ENCODE measurements at places on chromosomes 5 and 9.

DNA sequence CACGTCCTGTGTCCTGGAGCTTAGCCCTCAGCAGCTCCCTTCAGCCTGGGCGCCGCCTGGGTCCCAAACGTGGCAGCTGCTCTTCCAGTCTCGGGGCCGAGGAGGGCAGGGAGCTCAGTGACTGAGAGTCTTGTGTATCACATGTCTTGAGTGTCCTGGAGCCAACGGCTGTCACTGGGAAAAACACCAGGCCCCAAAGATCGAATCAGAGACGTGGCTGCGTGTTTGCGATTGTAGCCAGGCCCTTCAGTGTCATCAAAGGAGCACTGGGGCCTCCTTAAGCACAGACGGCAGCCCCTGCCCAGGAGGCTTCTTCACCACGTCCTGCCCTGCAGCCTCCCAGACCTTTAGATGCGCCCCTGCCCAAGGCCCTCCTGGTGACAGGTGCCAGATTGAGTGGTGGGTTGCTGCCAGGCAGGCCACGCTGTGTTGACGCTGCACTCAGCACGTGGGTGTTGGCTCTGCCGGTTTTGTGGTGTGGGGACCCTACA is 5.7 kb upstream of the EXOC3 start:
- no peak for DNase-seq

DNA sequence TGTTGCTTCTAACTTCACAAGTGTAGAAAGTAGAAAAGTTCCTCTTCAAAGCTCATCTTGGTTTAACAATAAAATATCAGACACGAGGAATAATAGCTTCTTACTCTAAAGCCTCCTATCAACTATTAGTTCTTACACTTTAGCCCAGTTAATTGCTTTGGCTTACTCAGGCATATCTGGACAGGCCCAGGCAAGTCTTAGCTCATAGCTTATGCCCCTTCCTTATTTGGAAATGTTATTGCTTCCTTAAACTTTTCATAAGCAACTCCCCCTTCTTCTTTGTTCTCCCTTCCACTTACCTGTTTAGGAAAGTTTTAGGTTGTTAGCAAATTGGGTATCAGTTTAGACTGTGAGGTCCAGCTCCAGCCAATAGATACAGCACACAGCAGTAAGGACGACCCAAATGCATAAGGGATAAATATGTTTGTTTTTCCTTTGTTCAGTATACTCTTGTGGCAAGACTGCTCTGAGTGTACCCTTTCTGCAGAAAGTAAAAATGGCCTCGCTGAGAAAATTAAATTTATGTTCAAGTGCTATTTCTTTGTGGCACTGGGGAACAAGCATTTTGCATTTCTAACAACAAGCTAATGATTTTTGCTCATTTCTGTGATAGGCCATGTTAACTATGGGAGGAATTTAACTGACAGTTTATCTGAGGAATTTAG is 162.1 kb downstream of the SMC2 start:
- no peak for DNase-seq

DNA sequence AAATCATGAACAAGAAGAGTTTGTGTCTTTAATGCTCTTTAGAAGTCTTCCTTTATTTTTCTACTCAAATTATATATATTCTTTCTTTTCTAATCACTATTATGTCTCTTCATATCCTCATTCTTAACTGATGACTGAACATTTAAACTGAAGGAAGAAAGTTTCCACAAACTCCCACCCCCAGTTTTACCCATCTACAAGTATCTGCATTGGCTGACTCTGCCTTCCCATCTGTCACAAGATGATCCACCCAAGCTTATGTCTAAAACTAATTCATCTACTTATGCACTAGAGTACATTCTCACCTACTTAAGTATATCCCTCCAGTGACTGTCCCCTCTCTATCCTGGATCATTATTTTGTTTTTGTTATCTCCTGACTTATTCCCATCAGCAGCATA is 344.5 kb downstream of the PRR16 start:
- no peak for DNase-seq

GRCh38 chr9:89555451-89556375 is 49.1 kb upstream of the GADD45G start:
- DNase-seq = no peak

GRCh38 chr5:156850206-156850751 is at the start of gene PPP1R2B:
PPP1R2B (plus strand) TSS chr5:156850295; CDS start chr5:156850563, 268 bp downstream.
- DNase-seq = no peak

DNA sequence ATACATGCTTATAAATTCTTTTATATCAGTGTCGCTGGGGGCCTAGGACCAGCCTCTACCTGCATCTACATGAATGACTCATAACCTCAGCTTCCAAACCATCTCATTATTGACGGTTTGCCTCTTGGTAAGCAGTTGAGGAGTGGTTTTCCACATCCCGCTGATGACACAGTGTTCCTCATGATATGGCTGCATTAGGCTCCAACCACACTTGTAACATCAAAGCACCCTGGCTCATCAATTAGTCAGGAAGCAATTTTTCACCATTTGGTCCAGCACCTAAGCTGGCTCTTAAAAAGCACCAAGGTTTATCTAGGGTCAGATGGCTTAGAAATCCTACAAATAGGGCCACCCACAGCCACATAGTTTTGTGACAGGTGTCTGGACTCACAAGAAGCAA is 402.4 kb downstream of the ARHGEF28 start:
- no peak for DNase-seq

DNA sequence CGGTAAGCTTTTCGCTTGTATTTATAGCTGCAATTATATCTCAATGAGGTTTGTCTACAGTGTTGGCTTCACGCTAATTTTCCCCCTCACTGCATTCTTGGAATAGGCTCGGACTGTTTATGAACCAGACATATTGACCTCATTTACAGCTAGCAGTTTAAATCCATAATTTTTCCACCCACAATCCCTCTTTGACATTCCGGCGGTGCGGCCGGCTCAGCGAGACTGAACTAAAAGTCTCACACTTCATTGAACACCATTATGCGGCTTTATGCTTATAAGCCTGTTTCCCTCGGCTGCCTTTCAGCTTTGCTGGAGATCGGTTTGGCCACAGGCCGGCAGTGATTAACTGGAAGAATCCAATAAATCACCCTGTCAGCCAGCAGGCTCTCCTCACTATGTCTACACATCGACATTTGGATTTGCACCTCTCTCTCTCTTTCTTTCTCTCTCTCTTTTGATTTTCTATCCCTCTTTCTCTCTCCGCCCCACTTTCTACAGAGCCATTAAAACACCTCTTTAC is 315.0 kb upstream of the TLE4 start:
- DNase-seq = no peak

DNA sequence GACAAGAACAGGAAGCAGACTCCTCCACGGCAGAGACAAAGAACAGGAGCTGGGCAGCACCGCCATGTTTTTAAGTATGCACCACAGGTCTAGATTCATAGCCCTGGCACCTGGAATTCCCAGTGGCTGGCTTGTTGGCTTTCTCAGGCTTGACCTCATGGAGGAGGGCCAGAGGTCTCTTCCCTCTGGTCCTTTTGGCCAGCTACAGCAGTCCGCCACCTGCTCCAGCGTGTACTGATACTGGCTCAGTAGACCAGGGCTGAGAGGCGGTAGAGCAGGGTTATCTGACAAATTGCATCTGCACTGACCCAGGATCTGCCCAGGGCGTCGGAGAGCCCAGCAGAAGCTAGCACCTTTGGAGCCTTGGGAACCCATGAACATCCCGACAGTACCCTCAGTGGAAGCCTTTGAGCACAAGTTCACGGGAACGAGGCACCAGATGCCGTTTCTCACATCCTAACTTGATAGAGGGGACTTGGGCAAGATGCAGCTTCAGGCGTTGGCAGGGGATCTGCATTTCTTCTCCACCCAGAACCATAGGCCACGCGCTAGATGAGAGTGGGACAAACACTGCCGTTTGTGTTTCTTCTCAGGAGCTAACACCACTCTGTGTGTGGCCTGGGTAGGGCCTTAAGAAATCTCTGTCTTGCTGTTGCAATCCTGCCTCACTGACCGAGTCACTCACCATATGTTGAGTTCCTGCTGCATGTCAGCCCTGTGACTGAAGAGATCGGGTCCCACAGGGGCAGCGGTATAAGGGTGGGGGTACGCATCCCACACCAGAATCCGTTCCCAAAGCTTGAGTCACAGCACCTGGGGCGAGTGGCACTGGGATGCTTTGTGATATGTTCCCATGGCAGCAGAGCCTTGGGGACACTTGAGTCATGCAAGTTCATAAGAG is 90.3 kb upstream of the OTULINL start:
- peak; percentile 66 for DNase-seq

- no peak for DNase-seq
Observed at GRCh38 chr9:34716711-34717110, 6.8 kb upstream of the CCL21 start.

- no peak for DNase-seq
Observed at GRCh38 chr5:54259981-54260380, 50.4 kb downstream of the ARL15 start.

DNA sequence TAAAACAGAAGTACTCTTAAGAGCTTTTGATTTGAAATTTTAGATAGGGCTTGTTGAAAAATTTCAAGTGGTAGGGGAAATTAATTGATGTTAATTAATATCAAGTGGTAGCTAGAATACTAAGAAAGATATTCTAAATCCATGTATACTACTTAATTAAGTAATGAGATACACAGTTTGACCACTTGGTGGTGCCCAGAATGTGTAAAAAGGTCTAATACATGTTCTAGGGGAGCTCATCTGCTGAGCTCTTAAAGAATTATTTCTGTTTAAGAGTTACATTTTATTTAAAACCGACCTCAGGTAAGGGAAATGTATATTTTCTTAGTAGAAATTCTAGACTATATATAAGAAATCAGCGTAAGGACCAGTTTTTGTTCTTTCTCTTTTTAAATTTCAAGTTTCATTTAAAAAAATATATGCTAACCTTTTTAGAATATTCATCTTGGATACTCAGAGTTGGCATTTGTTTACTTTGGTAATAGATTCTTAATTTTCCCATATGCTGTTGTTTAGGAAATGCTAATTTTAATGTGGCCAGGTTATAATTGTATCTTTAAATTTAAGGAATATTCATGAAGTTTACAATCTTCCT is 61.5 kb downstream of the LNPEP start:
- DNase-seq = peak; percentile 47

GRCh38 chr5:67672636-67673035 is 476.0 kb upstream of the CD180 start:
- no peak for DNase-seq

DNA sequence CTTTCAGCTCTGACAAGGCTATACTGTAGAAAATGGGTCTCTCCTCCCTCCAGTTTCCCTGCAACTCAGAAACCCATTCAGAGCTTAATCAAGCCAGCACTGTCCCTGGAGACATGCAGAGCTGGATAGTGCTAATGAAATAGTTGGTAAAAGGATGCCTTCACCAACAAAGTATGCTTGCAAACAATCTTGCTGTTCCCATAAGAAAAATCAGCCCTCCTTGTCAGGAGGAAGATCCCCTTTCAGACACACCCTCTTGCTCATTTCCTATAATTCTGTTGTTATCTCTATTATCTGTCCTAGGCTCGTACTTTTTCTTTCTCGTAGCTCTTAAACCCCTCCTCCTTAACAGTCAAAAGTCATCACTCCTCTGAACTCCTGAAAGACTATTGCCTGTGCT is 9.9 kb upstream of the OSMR start:
- peak; percentile 65 for DNase-seq

DNA sequence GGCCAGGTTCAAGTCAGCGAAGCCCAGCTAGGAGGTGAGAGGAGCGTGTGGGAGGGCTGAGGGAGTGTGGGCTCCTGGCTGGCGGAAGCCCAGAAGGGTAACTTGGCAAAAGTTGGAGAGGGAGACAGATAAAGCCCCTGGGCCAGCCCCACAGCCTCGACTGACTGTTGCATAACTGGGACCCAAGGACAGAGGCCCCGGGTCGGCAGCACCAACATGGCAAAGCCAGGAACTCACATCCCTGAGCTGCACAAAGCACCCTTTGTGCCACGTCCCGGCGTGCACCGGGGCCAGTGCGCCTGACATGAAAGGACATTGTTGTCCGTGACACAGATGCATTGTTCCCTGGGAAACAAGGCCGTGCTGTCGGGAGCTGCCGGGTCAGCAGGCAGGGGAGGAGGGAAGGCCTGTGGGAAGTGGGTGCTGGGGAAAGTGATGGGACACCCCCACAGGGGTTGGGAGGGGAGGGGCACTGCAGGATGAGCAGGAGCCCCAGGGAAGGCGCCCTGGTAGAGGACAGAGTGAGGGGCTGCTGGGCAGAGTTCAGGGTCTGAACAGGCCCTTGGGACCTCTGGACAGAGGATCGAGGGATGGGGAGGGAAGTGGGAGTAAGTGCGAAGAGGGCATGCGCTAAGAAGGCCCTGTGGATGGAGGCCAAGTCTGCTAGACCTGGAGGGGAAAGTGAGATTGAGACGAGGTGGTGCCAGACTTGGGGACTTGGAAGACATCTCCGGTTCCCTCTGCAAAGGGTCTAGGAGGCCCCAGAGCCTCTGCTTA is 13.0 kb upstream of the DPM2 start:
- no peak for DNase-seq

DNA sequence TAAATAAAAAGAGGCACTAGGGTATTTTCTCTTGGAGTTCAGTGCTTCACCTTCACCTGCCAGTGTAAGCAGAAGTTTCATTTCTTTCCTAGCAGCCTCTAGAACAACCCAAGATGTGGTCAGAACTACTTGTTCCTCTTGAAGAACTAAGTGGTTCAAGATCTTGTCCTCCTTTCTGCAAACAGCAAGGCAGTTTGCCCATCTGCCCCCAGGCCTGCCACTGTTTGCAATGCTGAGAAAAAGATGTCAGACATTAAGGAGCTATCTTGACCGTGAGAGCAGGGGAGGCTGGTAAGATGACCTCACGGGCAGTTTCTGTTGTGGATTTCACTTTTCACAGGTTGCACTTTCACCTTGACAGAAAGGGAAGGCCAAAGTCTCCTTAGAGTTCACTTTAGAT is 52.0 kb upstream of the KLF4 start:
- DNase-seq = no peak

DNA sequence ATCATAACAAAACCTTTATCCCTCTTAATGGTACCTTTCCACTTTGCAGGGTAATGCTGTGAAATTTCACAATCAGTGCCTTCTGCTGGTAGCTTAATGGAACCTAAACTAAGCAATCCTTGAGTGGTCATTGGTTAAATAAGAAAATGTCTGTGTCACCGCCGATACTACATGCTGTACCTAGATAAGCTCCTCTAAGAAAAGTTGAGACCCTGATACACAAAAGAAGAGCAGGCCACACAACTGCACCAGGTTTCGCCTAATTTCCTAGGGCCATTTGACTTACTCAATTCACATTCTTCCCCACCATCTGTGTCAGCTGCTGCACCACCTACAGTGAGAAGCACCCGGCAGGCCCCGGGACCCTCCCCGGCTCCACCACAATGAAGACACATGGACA is 9.0 kb upstream of the EDF1 start:
- no peak for DNase-seq

- DNase-seq = peak; percentile 93
Observed at GRCh38 chr5:91380491-91381238, 2.5 kb downstream of the ARRDC3 start.

DNA sequence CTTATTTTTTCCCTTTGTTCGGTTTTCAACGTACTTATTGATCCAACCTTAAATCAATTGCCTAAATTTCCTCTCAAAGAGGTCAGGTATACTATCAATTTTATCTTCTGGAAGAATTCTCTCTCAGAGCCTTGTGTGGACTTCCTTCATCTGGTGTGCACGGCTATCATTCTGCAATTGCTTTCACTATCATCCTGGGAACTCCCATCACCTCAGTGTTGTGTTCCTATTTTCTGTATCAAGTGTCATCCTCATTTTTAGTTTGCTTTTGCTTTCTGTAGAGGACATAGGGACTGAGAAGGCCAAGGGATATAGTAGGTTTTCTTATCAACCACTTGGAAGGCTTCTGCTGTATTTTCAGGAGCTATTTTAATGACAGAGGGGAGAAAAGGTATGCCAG is 11.3 kb downstream of the STOM start:
- no peak for DNase-seq

- DNase-seq = no peak
Observed at GRCh38 chr5:55231029-55231918, 2.1 kb downstream of the CCNO start.

Measured in fibroblast of gingiva (primary cell).